ENCODE measurements at places on chromosomes 11 and 22.
A peak's percentile ranks its signal among the peaks of the same experiment; 100 is the strongest.

DNA sequence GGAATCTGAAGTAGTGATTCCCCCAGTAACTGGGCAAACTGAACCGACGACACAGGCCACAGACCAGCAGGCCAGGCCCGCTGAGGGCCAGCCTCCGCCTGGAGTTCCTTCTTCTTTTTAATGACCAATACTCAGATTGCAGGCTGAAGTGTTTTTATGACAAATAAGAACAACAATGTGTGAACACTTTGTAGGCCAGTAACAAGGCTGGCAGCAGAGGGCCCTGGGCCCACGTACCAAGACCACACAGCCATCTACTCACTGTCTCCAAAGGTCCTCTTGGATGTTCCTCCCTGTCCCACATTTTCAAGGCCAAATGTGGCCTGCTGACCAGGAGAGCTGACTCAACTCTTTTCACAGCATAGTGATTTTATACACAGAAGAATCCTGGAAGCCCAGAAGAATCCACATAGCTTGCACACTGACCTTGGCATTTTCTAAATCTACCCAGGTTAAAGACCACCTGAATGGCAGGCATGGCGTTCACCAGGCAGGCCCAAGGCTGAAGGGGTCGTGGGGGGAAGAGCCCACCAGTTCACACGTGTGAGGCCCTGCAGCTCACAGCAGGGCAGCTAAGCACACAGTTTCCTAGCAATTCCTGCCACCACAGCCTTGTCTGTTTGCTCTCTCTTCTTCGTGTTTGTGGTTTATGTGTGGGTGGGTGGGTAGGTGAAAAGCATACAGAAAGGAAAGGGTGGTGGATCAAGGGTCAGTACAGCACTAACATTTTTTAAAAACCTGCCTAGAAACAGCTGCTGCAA is 13.3 kb downstream of the SMCO4 start:
- peak; percentile 31 for DNase-seq

DNA sequence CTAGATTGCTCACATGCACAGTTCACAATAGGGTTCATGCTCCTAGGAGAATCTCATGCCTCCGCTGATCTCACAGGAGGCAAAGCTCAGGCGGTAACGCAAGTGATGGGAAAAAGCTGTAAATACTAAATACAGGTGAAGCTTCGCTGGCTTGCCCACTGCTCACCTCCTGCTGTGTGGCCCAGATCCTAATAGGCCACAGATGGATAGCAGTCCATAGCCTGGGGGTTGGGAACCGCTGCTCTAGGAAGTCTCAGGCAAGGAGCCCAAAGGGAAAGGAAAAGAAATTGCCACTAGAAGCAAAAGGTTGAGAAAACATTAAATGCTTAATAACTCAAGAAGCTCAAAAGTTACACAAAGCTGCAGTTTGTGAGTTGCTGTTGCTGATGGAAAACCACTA is 3.2 kb upstream of the TRPC6 start:
- DNase-seq, result no peak

DNA sequence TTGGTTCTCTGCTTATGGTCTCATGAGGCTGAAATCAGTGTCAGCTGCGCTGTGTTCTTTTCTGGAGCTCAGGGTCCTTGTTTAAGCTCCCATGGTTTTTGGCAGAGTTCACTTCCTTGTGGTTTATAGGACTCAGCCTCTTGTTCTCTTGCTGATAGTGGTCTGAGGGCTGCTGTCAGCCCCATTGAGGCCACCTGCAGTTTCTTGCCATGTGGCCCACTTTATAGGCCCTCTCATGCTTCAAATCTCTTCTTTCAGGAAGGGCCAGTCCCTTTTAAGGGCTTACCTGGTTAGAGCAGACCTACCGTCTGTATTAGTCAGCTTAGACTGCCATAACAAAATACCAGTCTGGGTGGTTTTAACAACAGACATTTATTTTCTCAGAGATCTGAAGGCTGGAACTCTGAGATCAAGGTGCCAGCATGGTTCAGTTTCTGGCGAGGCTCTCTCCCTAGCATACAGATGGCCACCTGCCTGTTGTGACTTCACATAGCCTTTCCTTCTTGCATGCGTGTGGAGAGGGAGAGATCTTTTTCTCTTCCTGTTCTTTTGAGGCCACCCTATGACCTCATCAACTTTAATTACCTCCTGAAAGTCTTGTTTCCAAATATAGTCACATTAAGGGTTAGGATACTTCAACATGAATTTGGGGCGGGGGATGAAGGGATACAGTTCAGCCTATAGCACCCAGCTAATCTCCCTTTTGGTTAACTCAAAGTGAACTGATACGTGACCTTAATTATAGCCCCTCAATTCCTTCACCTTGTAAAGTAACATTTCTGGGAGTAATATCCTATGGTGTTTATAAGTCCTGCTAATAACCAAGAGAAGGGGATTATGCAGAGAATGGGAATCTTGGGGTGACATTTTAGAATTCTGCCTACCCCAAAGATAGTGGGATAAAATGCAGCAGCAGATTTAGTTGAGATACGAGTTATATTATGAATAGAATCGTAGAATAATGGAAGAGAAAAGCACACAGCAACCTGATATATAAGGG is 131.8 kb downstream of the UVRAG start:
- no peak for DNase-seq

DNA sequence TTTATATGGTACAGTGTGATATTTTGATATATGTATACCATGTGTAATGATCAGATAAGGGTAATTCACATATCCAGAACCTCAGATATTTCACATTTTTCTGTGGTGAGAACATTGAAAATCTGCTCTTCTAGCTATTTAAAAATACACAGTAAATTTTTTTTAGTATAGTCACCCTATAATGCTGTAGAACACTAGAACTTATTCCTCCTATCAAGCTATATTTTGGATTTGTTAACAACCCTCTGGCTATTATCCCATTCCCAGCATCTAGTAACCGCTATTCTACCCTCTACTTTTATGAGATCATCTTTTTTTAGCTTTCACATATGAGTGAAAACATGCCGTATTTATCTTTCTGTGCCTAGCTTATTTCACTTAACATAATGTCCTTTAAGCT is 65.5 kb upstream of the SYT9 start:
- no peak for DNase-seq

- no peak for DNase-seq
Measured at GRCh38 chr22:46042786-46043185, 65.8 kb upstream of the WNT7B start.

GRCh38 chr11:71080239-71081097 is 171.9 kb downstream of the SHANK2 start:
- DNase-seq, result no peak

GRCh38 chr11:8732748-8733241 is 50.2 kb downstream of the RPL27A start:
- DNase-seq, result peak; percentile 82

DNA sequence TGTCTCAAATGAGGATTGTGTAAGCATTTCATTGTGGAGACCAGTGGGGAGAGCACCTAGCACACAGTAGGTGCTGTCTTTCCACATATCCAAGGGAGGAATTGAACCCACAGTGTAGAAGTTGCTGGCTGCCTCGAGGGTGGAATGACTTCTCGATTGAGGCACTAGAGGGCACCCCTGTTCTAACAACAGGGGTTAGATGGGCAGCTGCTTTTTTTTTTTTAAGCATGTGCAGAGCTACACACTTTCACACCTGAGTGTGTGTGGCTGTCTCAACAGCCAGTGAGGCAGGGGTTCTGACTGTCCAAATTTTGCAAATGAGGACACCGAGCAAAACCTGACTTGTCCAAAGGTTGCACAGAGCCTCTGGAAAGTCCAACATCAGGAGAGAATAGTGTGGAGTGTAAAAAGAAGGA is 118.2 kb upstream of the CRYBB3 start:
- DNase-seq, result no peak

- DNase-seq, result no peak
Measured at GRCh38 chr22:46163557-46163888, 13.2 kb downstream of the PPARA start.

DNA sequence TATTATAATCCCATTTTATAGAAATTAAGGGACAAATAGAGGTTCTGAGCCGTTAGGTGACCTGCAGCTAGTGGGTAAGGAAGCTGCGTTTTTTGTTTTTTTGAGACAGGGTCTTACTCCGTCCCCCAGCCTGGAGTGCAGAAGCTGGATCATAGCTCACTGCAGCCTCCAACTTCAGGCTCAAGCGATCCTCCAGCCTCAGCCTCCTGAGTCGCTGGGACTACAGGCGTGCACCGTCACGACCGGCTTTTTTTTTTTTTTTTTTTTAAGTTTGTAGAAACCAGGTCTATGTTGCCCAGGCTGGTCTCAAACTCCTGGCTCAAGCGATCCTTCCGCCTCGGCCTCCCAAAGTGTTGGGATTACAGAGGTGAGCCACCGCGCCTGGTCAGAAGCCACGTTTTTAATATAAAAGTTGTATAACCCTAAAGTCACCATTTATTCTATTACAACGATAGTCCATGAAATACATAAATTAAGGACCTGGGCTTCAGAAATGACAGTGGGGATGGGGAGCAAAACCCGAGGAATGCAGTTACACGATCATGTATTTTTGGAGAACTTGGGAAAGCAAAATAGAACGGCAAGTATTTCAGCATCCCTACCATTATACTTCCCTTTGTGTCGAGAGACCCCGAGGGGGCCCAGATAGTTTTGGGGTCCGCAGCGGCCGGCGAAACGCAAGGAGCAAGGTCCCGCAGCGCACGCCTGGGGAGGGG is 638 bp downstream of the SAAL1 start:
- no peak for DNase-seq

DNA sequence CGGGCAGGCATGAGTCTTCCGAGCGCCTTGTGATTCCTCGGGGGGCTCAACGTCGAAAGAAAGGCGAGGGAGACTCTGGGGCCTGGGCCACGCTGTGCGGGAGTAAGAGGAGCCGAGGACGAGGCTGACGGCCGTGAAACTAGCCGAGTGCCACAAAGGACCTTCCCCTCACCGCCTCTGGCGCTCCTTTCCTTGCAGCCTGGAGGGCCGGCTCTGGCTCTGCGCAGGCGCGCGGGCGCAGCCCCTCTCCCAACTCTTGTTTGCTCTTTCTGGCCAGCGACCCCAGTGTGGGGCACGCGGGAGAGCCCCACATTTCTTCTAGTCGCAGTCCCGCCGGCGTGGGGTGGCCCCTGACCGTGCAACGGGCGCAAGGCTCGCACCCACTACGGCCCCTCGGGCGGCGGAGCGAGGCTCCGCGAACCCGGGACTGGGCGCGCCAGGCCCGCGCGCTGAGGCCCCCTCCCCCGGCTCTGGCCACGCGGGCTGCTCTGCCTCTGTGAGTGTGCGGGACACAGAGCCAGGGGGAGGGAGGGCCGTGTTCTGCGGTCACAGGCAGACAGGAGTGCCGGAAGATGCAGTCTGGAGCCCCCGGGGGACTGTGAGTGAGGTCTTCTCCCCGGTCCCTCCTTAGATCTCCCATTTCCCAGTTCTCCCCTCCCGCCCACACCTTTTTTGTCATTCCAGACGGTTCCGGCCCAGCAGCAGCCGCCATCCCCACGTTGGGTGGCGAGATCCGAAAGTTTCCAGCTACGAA is 1.0 kb upstream of the TOB2 start:
- peak; percentile 90 for DNase-seq

DNA sequence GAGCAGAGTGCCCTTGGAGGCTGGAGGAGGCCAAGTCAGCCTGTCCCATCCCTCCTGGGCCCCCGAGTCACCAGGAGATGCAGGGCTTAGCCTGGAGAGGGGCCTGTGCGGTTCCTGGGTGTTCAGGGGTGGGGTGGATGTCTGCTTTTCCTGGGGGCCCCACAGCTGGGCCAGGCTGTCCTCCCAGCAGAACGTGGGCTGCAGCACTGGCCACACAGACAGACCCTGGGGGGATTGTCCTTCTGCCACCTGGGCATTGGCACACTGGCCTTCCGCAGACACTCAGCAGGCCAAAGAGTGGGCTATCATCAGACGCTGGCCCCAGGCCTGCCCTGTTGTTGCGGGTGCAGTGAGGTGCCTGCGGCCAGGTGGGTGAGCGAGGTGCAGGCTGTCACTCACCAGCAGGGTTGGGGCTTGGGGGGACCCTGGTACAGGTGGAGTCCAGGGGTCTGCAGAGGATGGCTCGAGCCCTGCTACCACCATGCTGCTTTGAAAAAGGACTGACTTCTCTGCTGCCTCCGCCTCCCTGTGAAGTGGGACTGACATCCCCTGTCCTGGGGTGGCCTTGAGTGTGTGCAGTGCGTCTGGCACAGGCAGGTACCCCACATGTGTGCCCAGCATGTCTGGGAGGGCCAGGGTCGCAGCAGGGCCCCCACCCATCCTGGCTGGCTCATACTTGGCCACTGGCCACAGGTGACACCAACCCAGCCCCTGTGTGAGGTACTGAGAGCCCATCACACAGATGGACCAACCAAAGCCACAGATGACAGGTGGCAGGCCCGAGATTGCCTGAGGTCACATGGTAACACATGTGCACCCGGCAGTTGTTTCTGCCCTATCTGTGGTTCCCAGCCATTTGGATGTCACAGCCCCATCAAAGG is 39.0 kb upstream of the KCNQ1OT1 start:
- no peak for DNase-seq

DNA sequence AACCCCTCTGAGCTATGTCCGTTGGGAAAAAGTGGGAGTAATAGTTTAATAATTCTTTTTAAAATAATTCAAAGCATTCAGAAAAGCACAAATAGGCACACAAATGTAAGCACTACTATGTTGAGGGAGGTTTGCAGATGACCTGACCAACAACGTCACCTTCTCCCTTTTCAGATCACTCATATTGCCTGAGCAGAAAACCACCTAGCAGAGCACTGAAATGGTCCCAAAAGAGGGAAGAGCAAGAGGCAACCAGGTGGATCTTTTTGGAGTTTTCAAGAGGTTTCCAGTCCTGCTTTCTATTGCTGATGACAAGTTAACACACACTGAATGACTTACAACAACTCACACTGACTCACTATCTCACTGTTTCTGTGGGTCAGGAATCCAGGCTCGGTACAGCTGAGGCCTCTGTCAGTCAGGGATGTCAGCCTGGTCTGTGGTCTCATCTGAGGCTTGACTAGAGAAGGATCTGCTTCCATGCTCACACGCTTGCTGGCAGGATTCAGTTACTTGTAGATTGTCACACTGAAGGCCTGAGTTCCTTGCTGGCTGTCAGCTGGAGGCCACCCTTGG is 4.3 kb upstream of the PGA3 start:
- DNase-seq, result no peak

DNA sequence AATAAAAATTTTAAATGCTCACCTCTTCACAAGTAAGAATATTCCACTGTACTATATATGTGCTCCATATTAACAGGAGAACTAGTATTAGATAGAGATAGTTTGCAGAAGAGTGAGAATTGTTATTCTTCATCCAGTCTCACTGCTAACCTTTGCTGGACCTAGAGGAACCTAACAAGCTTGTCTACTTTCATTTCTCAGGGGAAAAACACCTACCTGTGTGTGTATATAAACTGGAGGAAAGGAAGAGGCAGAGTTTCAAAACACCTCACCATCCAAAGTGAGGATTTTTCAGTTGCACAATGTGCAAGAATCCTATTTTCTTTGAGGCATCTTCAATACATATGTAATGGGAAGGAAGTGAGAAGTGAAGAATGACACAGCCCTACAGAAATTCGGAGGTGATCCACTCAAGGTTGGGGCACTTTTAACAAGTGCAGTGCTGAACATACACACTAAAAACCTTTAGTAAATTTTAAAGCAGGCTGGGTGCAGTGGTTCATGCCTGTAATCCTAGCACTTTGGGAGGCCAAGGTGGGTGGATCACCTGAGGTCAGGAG is 52.4 kb downstream of the SYTL2 start:
- DNase-seq, result no peak

- DNase-seq, result no peak
Measured at GRCh38 chr11:65432100-65432650, 9.6 kb downstream of the NEAT1 start.
